ENCODE measurements at places on chromosomes 16 and 17.

GRCh38 chr17:67322042-67322787, 44.2 kb downstream of the PSMD12 start:
- DNase-seq = no peak

GRCh38 chr17:70080541-70081347, 5.7 kb downstream of the KCNJ16 start:
- DNase-seq = no peak

- DNase-seq = peak; percentile 70
Observed at GRCh38 chr17:76265624-76266243, 586 bp downstream of the UBALD2 start.

- no peak for DNase-seq
Observed at GRCh38 chr17:39002991-39003715, 36.0 kb upstream of the FBXO47 start.

- no peak for DNase-seq
Observed at GRCh38 chr17:37133136-37133535, 184.4 kb downstream of the AATF start.

- no peak for DNase-seq
Observed at GRCh38 chr17:79008666-79009387, 737 bp downstream of the CANT1 start.

- DNase-seq = no peak
Observed at GRCh38 chr17:624341-624860, 90.2 kb downstream of the VPS53 start.

DNA sequence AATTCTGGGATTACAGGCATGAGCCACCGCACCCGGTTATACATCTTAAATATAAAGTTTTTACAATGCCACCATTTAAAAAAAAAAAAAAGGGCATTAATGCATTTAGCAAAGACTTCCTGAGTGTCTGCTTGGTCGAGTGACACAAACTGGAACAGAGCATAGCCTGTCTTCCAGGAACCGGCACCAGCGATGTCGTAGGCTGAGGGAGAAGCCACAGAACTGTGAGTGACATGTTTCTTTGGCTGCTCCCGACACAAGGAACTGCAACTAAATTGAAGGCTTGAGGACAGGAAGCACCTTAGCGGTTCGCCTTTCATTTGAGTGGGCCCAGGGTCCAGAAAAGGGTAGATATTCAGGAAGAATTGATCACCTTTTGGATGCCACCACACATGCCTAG, 717.8 kb downstream of the MAF start:
- DNase-seq = no peak

DNA sequence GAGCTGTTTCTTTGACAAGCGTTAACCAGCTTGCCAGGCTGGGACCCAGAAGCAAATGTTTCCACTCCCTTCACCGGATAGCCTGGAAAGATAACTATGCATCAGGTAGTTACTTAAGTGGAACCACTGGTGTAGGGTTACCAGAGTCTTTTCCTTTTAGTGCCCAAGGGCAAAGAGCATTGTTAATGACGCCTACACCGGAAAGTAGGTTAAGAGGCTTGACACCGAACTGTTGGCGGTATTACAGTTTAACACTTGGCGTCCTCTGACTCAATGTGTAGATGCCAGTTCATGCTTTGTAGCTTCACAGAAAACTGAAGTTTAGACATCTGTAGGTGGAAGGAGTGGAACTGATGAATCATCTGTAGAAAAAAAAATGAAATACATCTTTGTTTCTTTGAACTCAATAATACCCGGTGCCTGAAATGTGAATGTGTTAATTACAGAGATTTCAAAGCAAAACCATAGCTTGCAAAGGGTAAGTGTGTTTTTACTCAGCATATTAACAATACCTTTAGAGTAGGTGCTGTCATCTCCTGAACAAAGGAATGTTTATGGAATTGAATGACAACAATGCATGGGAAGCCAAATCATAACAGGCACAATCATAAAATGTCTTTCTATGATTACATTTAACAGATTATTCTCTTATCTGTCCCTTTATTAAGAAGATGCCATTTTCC, 426.7 kb upstream of the SALL1 start:
- no peak for DNase-seq

DNA sequence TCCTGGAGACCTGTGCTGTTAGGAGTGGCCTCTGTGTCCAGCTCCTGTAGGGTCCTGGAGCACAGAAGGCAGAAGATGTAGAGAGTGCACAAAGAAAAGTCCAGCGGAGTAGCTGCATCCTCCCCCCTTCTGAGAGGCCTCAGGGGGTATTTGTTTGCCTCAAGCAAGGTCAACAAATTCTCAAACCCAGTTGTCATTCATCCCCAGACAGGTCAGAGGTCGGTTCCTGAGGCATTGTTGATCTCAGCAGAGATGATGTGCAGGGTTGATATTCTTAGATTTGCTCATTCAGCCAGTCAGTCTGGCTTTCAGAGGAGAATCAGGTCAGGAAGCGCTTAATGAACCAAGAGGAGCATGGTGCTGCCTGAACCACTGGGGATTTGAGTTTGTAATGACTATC, 8.3 kb upstream of the RBFOX1 start:
- DNase-seq = no peak

GRCh38 chr17:82269882-82270500, 3.5 kb downstream of the CSNK1D start:
- DNase-seq = no peak

DNA sequence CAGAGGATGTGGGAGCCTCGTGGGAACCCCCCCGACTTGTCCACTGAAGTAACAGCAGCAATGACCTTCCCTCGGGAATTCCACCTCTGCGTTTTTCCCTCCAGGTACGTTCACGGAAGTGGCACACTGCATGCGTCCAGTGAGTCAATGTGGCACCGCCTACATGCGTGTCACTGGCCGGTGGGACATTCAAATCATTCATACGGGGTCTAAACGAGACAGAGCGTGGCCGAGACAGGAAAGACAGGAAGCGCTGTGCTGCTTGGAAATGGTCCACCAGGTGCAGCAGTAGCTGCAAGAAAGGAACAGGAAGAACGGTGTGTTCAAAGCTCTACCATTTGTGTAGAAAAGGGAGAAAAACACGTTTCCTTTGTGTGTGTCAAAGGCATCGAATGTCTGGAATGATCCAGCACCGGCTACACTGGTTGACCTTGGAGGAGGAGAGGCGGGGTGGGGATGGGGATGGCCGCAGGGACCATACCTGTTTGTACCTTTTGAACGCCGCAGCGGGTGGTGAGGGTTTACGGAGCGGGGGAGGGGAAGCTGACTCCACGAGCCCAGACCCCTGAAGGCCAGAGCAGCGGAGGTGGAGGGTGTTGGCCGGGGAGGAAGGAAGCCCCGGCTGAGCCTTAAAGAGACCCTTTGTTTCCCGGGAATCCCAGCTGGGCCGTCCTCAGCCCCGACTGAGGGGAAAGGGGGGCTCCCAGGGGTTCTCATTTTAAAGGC, 1.7 kb upstream of the PGAP6 start:
- DNase-seq = no peak

GRCh38 chr17:73432624-73433190, 120.9 kb upstream of the CDC42EP4 start:
- DNase-seq = no peak

DNA sequence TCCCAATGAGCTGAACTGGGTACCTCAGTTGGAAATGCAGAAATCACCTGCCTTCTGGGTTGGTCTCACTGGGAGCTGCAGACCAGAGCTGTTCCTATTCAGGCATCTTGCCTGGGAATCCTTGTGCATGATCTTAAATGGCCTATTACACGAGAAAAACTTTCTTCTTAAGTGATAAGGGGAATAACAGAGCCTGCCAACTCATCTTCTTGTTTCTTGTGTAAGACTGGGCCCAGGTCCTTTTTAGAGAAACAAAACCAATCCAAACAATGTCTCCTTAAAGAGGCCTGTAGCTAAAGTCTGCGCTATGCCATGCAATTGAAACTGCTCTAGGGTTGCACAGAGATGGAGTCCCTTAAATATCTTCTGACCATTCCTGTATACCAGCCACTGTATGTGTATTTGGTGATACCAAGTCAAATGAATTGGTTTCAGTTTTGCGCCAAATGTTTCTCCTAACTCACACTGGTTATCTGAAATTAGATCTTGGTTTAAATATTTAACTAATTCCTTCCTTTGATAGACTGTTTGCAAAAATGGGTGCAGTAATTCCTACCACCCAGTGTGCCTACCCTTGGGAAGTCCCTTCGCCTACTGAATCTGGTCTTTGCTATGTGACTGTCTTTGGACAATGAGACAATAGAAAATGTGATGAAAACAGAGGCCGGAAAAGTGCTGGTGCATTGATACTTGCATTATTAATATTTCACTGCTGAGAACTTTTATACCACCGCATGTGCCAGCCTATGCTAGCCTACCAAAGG, 6.5 kb upstream of the CCL23 start:
- no peak for DNase-seq

DNA sequence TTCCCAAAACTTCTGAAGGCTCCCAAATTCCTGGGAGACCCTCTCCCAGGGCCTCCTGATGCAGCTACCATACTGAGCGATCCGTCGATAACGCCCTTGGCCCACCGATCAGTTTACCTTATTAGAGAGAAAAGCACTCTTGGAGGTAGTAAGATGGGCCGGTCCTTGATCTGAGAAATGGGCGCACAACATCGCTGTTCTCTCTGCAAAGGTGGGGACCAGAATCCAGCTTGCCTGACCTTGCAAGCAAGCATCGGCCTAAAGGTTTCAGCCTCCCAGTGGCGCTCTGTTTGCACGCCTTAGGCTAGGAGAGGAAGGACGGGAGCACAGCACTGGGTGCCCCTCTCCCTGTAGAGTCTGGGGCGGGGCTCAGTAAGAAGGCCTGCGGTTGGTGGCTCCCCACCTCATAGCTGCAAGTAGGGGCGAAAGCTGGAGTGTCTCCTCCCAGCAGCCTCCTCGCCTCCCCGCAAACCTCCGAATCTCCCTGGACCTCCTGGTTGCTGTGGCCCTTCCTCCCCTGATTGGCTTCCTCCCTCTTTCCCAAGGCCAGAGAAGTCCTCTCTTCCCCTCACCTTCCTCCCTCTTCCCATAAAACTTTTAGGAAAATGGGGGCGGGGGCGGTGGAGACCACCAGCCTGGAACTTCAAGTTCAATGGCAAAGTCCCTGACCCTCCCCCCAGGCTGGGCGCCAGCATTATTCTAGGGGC, at the start of gene PRAC1:
Gene PRAC1, minus strand, starts transcription at position 318 of the 707 bp plus-strand sequence. Its CDS starts 126 bp downstream, at position 192.
- no peak for DNase-seq

- DNase-seq = no peak
Observed at GRCh38 chr17:31392002-31392855, 754 bp downstream of the RAB11FIP4 start.

- no peak for DNase-seq
Observed at GRCh38 chr17:64183815-64184214, 53.9 kb upstream of the ERN1 start.

DNA sequence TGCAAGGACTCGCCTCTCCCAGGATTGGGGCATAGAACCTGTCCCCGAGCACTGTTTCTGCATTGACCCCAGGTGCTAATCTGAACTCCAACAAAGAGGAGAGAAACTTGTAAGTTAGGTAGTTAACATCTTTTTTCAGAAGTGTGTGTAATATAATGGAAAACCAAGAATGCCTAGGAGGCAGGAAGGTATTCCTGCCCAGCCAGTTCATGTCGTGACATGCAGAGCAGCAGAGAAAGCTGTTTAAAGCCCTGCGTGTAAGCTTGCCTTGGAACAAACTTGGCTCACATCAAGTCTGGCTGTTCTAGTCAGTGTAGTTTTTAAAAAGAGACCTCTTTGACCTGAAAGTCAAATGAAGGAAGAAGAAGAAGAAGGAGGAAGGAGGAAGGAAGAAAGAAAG, 2.1 kb upstream of the GNA13 start:
- no peak for DNase-seq

GRCh38 chr16:85514295-85514597, 98.9 kb upstream of the GSE1 start:
- DNase-seq = no peak

DNA sequence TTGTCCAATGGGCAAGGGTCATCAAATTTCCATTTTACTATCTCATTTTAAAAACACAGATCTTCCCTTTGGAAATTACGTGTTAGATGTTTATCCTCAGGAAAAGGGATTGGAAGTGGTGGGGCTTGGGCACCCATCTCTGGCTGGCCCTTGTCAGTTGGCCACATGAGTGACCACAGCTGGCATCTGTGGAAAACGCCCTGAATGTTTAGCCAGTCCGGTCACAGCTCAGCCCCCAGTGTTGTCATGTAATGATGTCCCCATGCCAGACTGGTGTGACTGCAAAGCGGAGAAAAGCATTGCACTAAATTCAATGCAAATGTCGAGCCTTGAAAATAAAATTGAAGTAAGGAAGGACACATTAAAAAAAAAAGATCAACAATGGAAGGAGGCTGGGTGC, 53.0 kb downstream of the TMC6 start:
- DNase-seq = no peak

DNA sequence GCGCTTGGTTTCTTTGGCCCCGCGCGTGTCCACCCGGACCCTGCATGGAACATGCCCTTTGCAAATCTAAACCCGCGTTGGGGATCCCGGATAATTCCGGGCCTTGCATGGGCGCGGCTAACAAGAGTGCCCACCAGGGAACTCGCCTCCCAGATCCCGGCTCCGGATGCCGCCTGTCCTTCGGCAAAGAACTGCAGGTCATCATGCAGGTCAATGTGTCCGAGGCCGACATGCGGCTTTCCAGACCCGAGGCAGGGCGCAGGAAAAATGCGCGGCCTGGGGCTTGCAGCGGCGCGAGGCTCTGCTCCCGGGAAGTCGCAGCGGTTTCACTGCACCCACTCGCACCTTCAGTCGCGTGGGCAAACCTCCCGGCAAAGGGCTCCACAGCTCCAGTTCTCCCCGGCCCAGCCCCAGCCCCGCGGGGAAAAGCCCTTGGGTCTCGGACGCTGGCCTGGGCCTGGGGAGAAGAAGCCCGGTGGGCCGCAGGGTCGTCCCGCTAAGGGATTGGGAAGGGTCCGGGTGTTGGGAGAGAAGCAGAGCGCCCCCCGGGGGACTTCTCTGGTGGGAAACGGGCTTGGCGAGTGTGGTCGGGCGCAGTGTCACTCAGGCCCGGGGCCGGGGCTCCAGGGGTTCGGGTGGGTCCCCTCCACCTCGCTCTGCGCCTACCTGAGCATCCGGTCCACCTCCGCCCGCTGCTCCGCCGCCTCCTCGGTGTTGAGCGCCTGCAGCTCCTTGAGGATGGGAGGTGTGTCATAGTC, 805 bp downstream of the HNF1B start:
- DNase-seq = peak; percentile 69

DNA sequence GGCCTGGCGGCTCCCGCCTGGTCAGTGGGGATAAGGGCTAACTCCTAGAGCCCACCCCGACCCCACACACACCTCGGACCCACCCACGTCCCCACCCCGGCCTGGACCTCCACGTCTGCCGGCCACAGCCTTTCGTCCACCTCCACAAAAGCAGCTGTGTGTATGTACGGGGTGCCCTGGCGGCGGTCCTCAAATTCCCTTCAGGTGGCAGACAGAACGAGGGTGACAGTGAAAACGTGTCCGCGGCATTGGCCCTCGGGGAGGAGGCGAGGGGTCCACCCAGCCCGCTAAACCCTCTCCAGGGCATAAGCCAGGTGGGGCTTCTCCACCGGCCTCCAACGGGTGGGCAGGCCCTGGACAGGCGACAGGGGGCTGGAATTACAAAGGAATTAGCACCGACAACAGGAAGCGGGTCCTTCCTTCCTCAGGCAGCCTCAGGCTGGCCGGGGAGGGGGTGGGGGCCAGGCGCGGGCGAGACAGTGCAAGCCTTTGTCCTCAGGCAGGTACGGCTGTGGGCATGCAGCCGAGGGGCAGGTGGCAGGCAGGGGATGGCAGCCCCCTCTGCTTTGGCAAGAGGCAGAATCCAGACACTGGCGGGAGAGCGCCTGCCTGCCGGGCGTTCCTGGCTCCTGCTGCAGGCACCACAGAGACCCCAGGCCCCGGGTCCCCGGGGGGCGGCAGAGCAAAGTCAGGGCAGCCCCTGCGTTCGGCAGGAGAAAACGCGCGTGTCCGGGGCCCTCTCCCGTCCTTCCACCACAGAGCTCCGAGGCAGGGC, 12.3 kb upstream of the PITPNA start:
- DNase-seq = no peak

- no peak for DNase-seq
Observed at GRCh38 chr16:66006485-66006884, 360.0 kb upstream of the CDH5 start.
